ENCODE measurements at places on chromosomes 16 and 17.

GRCh38 chr16:29028457-29029167, 43.8 kb downstream of the LAT start:
- DNase-seq, result no peak

DNA sequence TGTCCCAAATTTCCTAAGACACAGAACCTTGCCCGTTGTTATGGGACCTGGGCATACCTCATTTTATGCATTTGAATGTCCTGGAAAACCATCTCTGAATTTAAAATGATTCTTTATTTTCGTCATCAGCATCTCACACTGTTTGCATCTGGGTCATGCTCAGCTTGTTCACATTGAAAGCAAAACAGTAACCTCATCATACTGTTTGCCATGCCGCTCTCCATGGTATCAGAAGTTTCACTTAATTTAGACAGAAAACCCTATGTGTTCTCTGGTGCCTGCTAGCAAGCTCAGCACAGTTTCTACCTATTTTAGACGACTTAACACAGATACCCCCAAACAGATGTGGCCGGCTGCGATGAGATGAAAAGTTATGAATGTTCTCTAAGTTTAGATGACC, 292.1 kb downstream of the SNX29 start:
- DNase-seq, result no peak

DNA sequence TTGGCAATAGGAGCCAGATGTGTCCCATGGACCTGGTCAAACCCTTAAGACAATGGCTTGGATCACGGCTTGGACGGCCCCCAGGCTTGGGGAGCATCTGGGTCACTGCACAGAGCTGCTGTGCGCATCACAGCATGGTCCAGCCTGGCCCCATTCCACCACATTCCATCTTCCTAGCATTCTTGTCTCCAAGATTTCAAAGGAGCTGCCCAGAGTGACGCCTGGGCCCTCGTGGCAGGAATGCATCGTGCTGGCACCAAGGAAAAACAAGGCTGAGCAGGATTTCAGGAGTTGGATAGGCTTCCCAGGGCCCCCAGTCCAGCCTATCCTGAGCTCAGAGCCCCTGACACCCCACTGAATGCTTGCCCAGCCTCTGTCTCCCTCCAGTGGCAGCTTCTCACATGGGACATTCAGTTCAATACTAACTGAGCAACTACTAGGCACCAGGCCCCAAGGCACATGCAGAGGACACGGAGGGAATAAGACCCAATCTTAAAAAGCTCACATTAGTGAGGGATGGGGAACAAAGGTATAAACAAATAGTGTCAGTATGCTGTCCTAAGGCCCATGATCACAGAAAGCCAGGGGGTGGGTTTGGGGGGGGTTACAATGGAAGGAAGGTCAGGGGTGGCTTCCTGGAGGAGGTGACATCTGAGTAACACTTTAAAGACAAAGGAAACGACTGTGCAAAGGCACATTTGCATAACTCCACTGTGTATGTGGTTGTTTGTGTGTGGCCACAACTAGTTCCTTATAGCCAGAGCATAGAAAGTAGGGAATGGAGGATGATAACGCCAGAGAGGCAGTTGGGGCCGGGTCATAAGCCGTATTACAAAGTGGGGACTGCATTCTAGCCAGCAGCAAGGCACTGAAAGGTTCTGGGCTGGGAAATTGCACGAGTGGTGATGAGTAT, 34.1 kb downstream of the TK2 start:
- DNase-seq, result peak; percentile 70

DNA sequence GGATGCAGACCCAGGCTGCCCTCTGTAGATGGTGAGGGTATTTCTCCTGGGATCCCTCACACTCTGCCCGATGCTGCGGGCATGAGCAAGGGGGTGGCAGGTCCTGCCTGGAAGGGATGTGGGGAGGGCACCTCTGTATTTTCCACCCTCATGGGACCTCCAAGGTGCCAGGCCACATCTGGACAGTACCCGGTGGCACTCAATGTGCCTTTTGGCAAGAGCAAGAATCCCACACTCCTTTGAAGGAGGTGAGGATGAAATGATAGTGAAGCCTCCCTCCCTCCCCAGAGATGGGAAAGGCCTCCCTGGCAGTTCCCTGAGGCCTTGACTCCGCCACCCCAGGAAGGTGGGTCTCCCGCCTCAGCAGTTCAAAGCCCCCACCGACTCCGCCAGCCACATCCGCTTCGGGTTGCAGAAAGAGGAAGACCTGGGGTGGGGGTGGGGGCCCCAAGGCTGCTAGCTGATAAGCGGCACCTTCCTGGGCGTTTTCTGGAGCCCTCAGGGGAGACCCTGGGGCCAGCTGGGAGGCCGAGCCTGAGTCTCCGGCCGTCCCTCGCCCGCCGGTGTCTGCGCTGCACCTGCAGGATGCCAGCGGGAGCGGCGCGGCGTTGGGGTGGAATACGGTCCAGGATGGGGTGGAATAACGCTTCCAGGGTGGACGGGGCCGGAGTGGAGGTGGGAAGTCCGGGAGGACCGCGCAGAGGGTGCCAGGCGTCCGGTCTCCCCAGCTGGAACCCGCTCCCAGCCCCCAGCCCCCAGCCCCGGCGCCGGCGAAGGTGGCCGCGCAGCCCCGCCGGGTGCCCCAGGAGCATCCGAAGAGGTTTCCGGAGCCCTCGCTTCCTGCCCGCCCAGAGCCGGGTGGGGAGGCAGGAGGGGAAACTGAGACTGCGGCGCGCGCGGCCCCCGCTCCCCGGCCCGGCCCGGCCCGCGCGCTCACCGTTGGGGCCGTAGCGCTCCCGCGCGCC, 718 bp downstream of the ATP2A3 start:
- DNase-seq, result peak; percentile 39

GRCh38 chr17:39740357-39741111, 2.8 kb downstream of the GRB7 start:
- no peak for DNase-seq
